ENCODE measurements at places on chromosomes 7 and 10. TPM values are rescaled to one million over a fixed set of nuclear protein-coding genes. Genes with fewer than 3 reads are reported as not detected.

MRC1 gene
- total RNA-seq, result 0.63 TPM

PAPOLB gene
- 3.8 TPM for total RNA-seq

CYP3A5 gene
- 0.63 TPM for total RNA-seq

CABCOCO1 gene
- total RNA-seq, result 1.6 TPM

TMEM176B gene
- not detected for total RNA-seq

HMX3 gene
- not detected for total RNA-seq

MMRN2 gene
- 5.9 TPM for total RNA-seq

SPDYE2 gene
- not detected for total RNA-seq

HGF gene
- total RNA-seq, result 8.8 TPM

CPVL gene
- 65.7 TPM for total RNA-seq

CRPPA gene
- 7.2 TPM for total RNA-seq

SUN3 gene
- total RNA-seq, result not detected

PRSS37 gene
- not detected for total RNA-seq

GIMAP8 gene
- 1.3 TPM for total RNA-seq

HOXA10 gene
- total RNA-seq, result not detected

ASAH2B gene
- 12.2 TPM for total RNA-seq

ANKRD30A gene
- total RNA-seq, result not detected

FOXP2 gene
- total RNA-seq, result 36.0 TPM

TMEM196 gene
- 12.8 TPM for total RNA-seq

LEP gene
- total RNA-seq, result not detected

SOSTDC1 gene
- 13.1 TPM for total RNA-seq

PPP1R17 gene
- total RNA-seq, result 5.0 TPM

NUTM2B gene
- 2.8 TPM for total RNA-seq

RBM33 gene
- total RNA-seq, result 93.9 TPM

OR2A12 gene
- not detected for total RNA-seq
